ENCODE measurements at places on chromosomes 7 and 10.

DNA sequence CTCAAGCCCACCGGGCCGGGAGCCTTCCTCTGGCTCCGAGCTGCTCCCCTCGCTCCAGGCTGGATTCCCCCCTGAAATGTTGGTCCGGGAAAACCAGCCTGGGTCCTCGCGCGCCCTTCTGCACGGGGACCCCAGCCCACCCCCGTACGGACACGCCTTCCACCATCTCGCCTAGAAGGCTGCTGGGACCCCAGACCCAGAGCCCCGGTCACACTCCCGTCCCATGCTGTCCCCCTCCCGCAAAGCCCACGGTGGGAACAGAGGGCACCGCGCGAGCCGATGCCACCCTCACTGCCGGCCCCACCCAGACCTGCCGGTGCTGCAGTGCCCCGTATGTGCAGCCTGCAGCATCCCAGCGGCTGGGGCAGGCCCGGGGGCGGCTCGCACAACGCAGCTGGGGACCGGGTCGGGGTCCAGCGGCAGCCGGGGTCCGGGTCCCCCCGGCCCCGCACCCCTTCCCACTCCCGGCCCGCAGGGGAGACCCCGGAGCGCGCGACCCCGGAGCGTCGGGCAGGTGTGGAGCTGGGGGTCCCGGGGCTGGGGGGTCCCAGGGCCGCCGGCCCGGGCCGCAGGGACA lies 871 bp downstream of the SPOCK2 start:
- DNase-seq: peak; percentile 65

DNA sequence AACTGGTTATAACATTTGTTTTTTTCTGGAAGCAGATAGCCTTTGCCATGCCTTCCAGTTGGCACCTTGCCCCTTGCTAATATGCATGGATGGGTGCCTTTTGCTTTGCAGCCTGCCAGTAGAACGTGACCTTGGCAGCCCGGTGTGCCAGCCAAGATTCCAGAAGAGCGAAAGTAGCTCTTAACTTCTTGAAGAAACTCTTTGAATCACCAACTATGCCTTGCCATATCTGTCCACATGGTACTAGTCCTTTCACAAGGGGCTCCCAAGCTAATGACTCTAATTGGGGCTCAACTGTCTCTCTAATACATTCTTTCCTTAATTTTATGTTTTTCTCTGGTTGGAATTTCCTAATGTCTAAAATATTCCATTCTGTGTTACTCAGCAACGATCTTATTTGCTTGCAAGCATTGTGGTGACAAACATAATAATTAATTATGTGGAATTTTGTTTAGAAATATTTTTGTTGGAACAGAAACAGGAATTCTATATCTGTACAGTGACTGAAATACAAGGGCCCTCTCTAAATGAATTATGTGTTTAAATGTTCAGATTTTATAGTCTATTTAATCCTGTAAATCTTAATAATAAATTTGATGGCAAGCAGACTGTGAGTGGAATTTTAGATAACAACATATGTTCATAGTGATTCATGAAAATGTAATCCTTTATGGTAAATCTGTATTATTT lies 45.8 kb downstream of the HDAC9 start:
- no peak for DNase-seq

DNA sequence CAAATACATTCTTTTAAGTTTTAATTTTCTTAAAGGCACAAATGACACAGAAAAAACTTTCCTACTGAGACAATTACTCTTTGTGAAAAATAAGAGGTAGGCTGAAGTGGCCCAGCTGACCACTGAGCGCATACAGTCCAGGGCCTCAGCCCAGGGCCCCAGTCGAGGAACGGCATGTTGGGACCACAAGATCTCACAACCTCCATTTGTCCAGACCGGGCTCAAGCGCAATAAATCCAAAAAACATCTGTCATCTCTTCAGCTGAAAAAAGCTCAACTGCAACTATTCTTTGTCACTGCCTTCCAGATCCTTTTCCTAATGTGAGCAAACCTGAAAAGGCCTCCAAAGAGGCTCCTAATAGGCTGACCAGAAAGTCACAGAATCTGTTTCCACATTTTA lies 165.8 kb downstream of the SRPK2 start:
- DNase-seq: no peak

DNA sequence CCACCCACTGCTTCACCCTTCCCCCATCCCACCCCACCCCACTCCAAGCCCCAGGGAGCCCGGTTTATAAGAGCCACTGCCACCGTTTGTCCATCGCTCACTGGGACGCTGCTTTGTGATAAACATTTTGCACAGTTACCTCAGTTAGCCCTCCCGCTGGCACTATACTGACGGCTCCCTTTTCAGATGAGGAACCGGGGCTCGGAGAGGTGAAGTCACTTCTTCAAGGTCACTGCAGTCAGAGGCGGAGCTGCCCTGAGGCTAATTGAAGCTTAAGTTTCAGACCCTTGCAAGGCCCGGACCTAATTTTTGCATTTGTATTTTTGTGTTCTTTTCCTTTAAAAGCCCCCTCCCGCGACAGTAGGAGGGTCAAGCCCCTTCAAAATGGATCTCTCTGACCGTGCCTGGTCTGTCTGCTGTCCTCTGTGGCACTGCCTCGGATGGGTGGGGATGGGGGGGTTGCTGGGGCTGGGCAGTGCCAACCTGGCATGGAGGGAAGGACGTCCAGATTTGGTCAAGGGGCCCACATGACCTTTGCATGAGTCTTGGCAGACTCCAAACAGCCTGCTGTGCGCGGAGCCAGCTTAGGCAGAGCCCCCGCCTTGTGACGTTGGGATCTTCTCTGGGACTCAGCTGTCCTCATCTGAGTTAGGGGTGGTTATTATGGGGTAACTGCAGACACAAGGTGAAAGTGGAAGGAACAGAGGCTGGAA lies 17.7 kb upstream of the NODAL start:
- no peak for DNase-seq

DNA sequence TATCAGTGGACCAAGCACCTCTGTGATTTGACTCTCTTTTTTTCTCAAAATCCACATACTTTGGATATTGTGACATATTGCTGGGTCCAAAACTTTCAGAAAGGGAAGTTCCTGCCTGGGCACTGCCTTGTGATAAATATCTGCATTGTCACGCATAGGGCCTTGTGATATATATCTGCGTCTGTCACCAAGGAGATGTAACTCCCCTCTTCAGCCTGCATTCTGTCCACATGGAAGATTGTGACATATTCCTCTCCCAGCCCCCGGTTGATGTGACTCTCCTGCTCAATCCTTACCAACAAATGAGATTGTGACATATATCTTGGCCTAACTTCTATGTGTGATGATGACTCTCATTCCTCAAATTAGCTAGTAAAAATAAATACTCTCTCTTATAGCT lies 25.4 kb upstream of the ZNF107 start:
- DNase-seq: no peak

DNA sequence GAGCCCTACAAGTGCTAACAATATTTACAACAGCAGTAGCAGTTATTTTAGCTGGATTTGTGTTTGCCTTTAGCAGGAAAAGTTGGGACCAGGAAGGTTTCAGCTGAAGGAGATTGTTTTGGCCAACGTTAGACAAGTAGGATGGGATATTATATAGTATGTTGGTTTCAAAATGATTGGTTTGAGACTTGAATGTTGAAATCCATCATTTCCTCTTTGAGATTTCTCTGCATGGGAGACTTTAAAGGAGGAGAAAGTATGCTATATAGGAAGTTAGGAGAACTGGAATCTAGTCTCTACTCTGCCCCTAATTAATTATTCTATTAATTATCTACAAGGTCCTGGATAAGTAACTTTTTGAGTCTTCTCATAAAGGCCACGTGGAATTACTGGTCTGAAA lies 263.8 kb downstream of the PTEN start:
- no peak for DNase-seq

GRCh38 chr10:124164264-124164663 lies 70.9 kb upstream of the CHST15 start:
- no peak for DNase-seq

- DNase-seq: no peak
Observed at GRCh38 chr7:133945497-133945896, 181.6 kb upstream of the LRGUK start.

GRCh38 chr7:116949941-116950801 lies 3.1 kb upstream of the ST7 start:
- no peak for DNase-seq

- DNase-seq: no peak
Observed at GRCh38 chr7:1445341-1445740, 13.9 kb downstream of the MICALL2 start.

DNA sequence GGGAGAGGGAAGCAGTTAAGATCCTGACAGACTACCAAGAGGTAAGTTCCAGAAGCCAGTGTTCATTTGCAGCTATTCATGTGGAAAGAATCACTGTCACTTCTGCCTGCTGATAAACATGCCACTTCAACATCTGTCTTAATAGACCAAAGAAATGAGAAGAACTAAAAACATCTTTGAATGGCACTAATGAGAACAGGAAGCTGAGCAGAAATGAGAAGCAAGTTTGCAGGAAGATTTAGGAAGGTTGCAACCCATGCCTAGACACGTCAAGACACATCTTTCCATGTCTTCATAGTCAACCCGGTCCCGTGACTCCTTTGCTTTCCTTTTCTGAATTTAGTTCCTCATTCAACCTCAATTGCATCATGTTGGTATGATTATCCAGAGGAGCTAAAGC lies 180.0 kb downstream of the PDE1C start:
- DNase-seq: no peak

- DNase-seq: no peak
Observed at GRCh38 chr7:18064242-18064838, 36.7 kb upstream of the PRPS1L1 start.

- no peak for DNase-seq
Observed at GRCh38 chr10:128898133-128898915, 568.7 kb upstream of the MGMT start.

DNA sequence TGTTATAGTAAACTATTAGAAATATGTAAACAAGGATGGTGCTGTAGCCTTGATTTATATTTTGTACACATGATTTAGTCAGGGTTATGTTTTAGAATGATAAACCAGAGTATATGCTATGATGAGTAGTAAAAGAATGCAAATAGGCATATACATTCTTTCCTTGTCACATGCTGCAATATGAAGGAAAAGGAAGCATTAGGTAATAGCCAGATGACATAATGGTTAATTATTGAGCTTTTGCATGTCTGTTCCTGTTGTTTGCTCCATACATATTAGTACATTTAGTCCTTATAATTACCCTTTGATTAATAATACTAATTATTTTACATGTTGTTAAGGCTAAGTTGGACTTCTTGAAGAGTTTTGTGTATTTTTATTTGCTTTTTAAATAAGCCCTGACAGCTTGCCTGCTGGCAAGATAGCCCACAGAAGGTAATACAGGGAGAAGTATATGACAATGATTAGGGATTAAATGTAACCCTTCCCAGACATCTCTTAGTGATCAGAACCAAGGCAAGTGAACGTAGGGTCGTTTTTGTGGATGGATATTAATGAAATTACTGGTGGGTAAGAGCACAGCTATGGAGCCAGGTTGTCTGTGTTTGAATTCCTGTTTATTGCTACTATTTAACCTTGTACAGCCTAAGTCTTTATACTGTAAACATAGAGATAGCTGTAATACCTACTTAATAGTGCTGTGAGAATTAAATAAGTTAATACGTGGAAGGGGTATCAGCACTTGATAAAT lies 68.4 kb downstream of the PHTF2 start:
- no peak for DNase-seq

- no peak for DNase-seq
Observed at GRCh38 chr7:47670729-47671128, 88.8 kb upstream of the TNS3 start.

GRCh38 chr10:31949266-31949665 lies 20.6 kb upstream of the ARHGAP12 start:
- no peak for DNase-seq

DNA sequence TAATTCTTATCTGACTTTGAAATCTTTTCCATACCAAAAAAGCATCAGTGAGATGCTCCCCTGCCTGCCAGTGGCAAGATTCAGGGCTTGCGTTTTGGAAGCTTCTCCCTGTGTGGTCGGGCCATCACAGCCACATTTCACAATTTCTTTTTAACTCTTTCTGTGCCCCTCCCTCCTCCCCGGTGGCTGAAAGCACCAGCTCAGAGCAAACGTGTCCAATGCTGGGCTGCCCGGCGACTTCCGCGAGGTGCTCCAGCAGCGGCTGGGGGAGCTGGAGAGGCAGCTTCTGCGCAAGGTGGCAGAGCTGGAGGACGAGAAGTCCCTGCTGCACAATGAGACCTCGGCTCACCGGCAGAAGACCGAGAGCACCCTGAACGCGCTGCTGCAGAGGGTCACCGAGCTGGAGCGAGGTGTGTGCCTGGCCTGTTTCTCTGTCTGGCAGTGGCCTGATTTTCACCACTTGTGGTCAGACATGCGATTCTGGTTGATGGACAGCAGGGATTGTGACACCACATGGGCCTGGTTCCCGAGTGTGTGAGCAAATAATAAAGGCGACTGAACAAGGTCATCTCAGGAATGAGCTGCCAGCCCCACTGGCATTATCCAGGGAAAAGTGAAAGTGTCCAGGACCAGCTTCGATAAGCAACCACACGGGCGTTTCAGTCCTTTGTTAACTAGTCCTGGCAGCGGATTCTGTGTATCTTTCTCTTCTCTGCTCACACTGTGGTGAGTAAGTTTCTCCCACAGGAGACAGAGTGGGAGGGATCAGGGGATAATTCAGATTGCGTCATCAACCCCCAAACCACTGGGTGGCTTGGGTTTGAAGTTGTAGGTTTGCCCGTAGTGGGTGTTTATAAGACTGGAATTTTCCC lies 2.6 kb downstream of the NPTX2 start:
- DNase-seq: no peak

DNA sequence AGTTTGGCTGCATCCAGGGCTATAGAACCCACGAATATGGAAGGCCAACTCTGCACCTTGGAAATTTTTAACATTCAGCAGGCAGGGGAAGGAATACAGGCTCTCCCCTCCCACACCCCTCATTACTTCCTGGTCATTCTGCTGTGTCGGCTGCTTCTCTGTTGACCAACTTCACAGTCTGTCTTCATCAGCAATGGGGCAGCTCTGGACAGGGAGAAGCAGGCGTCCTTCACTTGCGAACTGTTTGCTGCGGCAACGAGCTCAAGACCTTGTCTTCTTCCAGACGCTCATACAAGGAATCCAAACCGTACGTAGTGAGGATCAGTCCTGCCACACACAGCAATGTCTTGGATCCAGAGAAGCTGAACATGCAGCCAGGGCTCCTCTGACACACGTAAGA lies 192.2 kb downstream of the DIP2C start:
- no peak for DNase-seq

- DNase-seq: no peak
Observed at GRCh38 chr7:101950450-101951119, 133.2 kb downstream of the CUX1 start.

DNA sequence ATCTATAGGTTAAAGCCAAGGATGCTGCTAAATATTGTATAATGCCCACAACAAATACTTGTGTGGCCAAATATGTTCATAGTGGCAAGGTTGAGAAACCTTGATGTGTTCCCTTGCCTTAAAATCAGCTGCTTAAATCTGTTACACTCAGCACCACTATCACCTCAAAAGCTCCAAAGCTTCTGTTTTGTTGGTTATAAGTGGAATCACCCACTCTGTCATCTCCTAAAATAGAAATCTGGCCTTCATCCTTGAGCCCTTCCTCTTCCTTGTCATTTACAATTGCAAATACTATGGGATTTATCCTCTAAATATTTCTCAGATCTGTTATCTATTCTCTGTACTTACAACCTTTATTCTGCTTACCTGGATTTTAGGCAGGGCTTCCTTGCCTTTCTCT lies 61.4 kb downstream of the CPED1 start:
- DNase-seq: no peak
